ENCODE measurements at places on chromosomes 12 and 14.
A peak's percentile ranks its signal among the peaks of the same experiment; 100 is the strongest.

GRCh38 chr12:12534975-12535374 lies 27.7 kb downstream of the DUSP16 start:
- DNase-seq = no peak

- no peak for DNase-seq
These were observed 145.8 kb upstream of the TMPO start for GRCh38 chr12:98369581-98369980.

- DNase-seq = peak; percentile 85
These were observed 168.0 kb downstream of the RAD51B start for GRCh38 chr14:67987606-67988005.

DNA sequence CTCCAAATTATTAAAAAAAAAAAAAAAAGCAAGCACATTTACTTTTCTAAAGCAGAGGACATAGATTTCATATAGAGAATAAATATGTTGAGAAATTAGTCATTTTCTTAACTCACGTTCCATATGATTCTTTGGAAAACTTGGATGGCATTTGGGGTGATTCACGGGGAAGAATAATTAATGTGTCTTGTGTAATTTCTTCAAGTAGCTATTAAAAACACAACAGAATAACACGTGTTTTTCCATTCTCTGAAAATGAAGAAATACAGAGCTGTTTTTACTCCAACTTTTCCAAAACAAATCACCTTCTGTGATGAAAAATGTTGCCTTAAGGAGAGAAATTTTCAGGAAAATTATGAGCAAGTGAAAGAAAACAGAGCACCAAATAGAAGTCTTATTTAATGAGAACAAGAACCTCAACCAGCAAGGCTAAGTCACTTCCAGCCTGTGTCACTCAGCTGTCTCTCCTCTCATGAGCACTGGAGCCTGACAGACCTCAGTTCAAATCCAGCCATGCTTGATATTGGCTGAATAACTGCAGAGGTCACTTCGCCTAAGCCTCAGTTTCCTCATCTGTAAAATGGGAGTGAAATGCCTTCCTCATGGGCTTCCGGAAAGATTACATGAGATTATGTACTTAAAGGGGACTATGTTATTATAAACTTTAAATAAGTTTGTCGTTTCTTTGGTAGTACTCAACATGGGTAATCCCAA lies 42.8 kb upstream of the NUAK1 start:
- DNase-seq = peak; percentile 47

GRCh38 chr12:101939306-101939705 lies 61.9 kb downstream of the DRAM1 start:
- no peak for DNase-seq

DNA sequence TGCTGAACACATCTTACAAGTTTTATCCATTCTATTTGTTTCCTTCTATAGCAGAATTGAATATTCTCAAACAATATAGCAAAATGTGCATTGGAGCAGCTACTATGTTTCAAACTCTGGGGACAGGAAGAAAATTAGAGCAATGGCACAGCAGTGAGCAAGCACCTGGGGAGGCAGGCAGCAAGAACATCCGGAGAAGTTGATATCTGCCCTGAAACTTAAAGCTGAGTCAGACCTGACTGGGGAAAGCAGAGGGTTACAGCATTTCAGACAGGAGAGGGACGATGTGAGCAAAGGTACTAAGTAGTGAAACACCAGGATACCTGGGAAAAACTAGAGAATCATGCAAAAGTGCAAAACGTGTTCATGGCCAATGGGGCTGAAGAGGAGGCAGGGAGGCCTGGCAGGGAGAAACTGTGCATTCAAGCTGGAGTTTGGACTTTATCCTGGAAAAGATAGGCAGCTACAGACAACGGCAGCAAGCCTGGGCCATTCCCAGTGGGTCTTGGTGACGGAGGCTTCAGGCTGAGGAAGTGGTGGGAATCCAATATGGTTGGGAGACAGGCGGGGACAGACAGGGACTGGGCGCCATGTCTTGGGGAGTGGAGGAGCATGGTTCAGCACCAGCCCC lies 118.0 kb upstream of the CDKN3 start:
- no peak for DNase-seq

DNA sequence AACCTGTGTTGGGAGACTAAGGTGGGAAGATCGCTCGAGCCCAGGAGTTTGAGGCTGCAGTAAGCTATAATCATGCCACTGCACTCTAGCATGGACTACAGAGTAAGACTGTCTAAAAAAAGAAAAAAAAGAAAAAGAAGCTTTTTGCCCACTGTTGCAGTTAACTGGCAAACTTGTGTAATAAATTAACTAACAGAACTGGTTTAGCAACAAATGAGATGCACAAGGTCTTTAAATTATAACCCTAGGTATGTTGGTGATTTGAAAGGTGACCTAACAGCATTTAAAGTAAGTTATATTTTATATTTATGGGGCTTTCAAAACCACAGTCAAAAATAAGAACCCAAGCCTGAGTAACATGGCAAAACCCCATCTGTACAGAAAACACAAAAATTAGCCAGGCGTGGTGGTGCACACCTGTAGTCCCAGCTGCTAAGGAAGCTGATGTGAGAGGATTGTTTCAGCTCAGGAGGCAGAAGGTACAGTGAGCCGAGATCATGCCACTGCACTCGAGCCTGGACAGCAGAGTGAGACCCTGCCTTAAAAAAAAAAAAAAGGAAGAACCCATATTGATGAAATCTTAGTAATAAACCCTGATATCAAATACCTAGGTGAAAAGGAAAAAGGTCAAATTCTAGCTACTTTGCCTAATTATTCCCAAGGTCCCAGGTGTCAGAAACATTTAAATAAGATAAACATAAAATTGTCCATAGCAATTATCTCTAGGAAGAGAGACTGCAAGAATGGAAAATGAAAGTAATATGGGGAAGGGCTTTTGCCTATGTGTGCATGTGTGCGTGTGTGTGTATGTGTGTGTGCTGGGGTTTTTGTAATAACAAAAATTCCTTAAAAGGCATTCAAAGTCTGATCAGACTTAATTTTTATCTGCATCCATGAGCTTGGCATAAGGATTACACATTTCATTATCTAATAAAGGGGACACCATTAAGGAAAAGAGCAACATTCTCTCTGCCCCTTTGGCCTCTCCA lies 15.4 kb downstream of the SYNE2 start:
- DNase-seq = no peak

DNA sequence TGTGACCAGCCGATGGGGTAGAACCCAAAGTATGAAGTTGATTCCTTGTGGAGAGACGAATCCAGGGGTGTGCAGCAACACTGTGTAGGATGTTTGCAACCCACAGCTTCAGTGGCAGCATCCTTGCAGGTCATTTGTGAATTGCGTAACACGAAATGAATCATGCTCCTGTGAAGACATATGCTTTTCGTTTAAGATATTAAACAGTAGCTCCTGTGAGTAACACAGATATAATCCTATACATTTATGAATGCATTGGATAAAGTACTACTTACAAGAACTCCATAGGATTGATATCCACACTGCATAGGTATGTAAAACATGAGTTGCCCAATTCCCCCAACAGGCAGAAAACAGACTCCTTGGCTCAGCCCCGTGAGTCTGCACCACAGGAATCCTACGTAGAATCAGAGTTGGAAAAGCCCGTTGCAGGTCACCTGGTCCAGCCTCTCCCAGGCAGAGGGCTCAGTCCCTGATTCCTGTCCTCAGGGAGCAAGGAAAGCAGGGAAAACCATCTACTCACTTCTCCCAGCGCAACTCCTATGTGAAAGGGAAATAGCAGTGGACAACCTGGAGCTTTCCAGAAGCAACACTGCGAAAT lies 75.8 kb downstream of the GPATCH2L start:
- DNase-seq = peak; percentile 84

- no peak for DNase-seq
These were observed 5.5 kb upstream of the OAS1 start for GRCh38 chr12:112901271-112901670.

DNA sequence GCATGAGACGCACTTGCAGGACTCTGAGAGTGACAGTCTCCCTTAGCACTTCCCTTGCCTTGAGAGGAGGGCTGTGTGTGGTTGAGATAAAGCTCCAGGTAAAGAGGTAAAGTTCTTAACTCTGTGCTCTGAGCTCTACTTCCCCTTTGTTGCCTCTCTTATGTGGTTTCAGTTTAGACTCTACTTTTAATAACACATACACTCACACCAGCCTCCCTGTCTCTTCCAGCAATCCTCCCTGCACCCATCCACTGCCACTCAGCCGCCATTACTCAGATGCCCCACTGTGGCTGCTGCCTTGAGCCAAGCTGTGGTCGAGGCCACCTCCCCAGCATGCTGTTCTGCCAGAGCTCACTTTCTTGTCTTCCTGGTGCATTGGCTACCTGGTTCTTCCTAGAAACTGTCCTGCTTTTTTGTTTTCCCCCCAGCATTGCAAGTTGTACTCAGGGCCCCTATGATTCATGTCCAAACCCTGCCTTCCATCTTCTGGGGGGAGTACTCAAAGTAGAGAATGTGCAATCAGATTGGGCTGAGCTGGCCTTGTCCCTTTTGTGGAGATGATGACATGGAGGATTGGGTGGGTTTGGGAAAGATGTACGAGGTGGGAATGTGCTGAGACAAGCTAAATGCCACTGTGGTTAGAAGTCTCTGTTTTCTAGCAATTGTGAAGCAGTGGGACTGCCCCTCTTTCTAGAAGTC lies 115.5 kb upstream of the PARP11 start:
- no peak for DNase-seq

DNA sequence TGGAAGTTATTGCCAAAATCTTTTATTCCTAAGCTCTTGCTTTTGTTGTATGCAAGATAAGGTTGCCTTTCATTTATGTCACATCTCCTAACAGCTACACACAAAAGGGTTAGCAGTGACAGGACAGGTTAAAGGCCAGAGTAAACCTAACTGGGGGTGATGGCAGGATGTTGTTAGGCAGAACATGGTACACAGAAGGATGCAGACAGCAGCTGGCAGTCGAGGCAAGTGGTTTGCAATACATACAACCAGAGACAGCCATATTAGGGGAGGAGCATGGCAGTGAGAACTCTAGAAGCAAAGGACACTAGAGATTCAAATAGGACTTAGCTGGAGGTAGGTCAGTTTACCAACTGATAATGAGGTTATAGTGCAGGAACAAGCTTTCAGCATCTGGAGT lies 2.7 kb upstream of the ABCD2 start:
- no peak for DNase-seq

DNA sequence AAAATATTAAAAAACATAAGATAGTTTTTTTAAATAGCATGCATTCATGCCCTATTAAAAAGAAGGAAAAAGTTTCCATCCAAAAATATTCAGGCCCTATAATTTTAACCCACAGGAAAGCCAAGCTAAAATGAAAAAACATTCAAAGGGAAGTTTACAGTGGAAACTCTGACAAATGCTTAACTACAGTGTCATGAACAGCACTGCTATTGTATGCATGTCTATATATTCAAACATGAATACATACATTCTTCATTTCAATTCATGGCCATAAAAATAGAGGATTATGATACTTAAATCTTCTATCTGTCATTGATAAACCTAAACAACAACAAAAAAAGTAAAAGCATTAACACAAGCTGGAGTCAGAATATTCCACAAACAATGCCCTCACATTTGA lies 67.4 kb downstream of the PPP2R5E start:
- DNase-seq = peak; percentile 12

- no peak for DNase-seq
These were observed 12.9 kb upstream of the TRIM9 start for GRCh38 chr14:51107801-51108200.

GRCh38 chr12:21773263-21773741 lies 1.2 kb downstream of the KCNJ8 start:
- DNase-seq = peak; percentile 48

DNA sequence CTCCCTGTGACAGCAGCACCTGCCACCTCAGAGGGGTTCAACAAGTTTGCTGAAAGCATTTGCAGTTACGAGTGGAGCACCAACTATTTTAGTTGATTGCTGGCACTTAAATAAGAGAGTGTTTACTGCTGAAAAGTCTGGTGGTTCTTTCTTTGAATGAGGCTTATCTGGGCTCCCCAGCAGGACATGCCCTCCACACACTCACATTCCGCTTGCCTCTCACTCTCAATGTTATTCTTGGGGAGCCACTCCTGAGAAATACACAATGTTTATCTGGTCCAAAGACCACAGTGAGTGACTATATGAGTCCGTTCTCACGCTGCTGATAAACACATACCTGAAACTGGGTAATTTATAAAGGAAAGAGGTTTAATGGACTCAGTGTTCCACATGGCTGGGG lies 31.9 kb downstream of the NT5DC3 start:
- no peak for DNase-seq

GRCh38 chr12:46219877-46220655 lies 48.8 kb downstream of the SLC38A1 start:
- DNase-seq = peak; percentile 92

DNA sequence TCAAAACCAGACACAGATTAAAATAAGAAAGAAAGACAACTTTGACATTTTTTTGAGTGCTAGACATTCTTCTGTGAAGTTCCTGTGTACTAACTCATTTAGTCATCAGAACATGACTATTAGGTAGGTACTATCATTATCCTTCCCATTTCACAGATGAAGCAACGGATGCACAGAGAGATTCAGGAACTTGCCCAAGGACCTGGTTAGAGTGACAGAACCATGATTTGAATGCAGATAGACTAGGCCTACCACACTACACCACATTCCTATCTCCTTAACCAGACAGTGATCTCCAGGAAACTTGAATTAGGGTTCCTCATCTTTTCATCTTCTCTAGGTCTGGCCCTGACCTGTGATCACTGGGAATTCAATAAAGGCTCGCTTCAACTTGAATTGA lies 54.4 kb upstream of the MED13L start:
- no peak for DNase-seq

GRCh38 chr14:88384718-88385117 lies 739 bp upstream of the SPATA7 start:
- peak; percentile 53 for DNase-seq

DNA sequence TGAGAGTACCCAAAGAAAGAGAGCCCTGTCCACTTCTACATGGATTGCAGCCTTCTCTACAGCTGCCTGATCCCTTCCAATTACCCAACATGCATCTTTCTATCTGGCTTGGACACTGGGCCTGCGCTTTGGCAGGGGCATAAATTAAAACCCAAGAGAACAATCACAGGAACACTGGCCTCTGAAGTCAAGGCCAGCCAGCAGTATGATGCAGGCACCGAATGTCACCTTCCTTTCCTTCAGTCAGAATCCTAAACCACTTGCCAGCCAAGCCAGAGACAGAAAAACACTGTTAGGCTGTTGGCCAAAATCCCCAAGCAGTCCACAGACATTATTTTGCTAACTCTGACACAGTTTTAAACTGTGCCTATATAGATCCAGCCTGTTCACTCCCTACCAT lies 113.7 kb downstream of the DUSP6 start:
- DNase-seq = no peak

GRCh38 chr12:101839324-101840283 lies 8.8 kb upstream of the GNPTAB start:
- peak; percentile 64 for DNase-seq

DNA sequence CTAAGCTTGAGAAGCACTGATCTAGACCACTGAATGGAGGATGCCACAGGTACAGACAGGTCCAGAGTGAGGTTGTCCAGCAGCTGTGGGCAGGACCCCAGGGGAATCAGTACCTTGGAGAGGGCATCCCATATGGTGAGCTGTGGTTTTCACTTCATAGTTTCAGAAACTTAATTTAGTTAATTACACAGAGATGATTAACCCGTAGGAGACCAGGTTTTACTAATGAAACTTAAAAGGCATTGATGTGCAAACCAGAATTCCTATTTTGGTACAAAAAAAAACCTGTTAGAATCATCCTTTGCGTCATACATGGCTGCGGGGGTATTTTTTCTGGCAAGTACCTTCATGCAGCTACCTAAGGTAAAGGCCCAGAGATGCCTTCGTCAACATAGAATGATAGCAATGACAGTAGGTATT lies 159.3 kb downstream of the DACT1 start:
- no peak for DNase-seq

All from GM23248 (cell line).